Muscle of arm (tissue), 14 donors: ENCODE measurements at places on chromosomes 11 and 22. TPM values are rescaled to one million over a fixed set of nuclear protein-coding genes. Genes with fewer than 3 reads are reported as not detected.

GRCh38 chr11:59559886-59560285, 48.5 kb downstream of the OR4D9 start:
- no peak for DNase-seq

GRCh38 chr11:126438272-126438671, 82.8 kb downstream of the ST3GAL4 start:
- no peak for DNase-seq

- DNase-seq = no peak
Measured at GRCh38 chr22:37996079-37996478, 11.7 kb upstream of the SOX10 start.

GRCh38 chr11:128825050-128825784, 41.9 kb downstream of the KCNJ1 start:
- no peak for DNase-seq

DNA sequence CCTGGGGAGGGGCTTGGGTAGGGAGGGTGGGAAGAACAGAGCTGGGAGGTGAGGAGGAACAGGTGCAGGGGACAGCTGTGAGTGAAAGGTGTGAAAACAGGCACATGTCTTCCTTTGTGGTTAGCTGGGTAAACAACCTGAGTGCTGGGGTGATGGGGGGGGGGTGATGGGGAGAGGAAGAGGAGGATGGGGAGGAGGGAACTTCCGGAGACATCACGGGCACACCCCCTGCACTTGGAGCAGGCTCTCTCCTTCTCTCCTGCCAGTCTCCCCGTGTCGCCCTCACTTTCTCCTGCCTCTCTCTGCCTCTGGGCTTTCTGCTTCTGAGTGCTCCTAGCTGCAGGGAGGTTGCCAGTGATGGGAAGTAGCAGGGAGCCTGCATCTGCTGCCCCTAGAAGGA, 8.8 kb downstream of the CXCR5 start:
- DNase-seq = no peak

DNA sequence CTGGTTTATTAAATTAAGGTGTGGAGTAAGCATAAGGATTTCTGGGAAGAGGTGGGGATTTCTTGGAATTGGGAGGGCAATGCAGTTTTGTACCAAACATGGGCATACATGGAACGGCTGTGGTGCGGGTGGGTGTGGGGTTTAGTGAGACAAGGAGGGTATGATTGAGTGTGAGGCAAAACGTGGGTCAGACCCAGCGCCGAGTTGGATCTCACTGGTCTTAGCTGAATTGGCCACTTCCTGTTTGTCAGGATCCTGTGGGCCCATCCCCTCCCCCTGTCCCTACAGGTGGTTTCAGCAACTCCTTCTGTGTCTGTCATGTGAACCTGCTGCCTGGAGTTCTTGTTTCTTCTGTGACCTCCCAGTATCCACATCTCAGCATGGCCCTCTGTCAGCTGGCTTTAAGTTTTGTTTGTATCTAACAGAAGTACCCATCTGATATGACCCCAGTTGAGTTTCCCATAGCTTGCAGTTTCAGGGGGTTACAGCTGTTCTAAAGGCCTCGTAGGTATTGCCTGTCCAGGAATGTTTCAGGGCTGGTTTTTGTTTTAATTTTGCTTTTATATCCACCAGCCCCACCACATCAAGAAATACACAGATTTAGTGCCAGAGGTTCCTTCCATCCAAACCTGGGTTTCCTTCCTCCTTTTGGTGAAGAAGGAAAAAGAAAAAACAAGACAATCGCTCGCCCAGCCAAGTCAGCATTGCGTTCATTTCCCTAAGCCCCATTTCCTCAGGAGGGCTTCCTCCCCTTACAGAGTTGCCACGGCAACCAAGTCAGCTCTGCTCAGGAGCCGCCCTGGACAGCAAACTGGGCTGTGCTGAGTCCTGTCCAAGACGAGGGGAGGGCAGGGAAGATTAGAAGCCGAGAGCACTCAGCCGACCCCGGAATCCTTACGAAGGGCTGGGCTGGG, 6.0 kb downstream of the APOL1 start:
- no peak for DNase-seq

- no peak for DNase-seq
Measured at GRCh38 chr22:47029244-47030074, 267.0 kb downstream of the TBC1D22A start.

- no peak for DNase-seq
Measured at GRCh38 chr11:16012125-16012751, 344.1 kb downstream of the SOX6 start.

- DNase-seq = peak; percentile 67
Measured at GRCh38 chr22:43090130-43090789, 1.1 kb upstream of the TTLL1 start.

DNA sequence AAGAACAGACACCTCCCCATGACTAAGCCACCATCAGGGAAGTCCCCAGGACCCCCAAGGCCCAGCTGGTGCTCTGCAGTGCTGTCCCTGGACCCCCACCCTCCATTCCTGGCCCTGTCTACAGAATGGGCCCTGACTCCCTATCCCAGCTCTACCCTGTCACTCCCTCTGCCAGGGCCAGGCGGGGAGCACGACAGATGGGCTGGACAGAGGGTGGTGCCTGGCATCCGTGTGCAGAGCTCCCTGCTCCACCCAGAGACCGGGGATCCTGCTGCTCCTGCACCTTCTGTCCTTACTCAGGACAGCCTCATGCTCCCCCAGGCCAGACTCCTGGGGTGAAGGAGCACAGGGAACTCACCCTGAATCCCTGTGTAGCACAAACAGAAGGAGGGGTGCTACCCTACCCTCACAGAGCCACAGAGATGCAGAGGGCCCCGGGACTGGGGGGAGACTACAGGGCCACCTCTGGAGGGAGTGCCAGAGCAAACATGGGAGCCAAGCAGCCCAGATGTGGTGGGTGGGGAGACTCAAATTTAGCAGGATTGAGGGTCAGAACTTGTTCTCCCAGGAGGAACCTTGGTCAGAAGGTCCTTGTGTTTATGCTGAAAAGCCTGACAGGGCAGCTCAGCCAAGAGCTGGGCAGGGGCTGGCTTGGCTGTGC, 2.0 kb downstream of the ARVCF start:
- DNase-seq = no peak

DNA sequence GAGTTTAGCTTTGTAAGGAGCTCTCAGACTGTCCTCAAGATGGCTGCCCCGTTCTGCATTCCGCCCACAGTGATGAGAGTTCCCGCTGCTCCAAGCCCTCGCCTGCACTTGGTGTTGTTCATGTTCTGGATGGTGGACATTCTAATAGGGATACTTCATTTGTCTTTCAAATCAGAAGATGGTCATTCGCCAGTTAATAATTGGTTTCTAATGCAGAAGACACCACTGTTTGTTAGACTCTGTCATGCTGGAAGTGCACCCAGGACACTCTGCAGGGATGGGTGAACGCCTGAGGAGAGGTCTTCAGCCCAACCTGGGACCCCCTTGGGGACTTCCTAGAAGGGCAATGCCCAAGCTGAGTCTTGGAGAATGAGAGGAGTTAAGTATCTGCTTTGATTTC, 836.4 kb downstream of the TBC1D22A start:
- no peak for DNase-seq

DNA sequence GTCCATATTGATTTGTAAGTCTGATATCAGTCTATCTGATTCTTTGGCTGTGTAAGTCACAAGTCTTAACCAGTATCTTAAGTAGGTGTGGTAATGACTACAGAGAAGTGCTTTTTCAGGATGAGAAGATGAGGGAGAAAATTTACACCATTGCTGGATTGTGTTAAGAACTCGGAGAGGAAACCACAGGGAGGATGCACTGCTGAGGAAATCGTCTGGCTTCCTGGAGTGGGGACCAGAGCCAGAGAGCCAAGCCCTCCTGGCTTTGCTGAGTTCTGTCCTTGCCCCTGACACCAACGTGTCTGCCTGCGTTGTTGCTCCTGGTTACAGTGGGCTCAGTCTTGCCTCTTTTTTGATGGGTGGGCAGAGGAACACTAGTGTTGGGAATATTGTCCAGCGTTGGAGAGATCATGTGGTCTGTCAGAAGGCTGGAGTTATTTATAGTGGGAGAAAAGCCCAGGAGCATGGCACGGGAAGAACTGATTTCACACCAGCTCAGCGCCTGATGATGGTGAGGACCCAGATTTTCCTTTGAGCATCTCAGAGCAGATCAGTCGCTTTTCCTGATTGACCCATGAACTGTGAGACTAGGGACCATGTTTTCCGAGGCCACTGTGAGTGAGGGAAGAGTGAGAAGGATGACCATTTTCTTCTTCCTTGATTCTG, 29.6 kb downstream of the MARK2 start:
- DNase-seq = no peak

- DNase-seq = peak; percentile 64
Measured at GRCh38 chr22:42294034-42294985, 23.9 kb upstream of the TCF20 start.

DNA sequence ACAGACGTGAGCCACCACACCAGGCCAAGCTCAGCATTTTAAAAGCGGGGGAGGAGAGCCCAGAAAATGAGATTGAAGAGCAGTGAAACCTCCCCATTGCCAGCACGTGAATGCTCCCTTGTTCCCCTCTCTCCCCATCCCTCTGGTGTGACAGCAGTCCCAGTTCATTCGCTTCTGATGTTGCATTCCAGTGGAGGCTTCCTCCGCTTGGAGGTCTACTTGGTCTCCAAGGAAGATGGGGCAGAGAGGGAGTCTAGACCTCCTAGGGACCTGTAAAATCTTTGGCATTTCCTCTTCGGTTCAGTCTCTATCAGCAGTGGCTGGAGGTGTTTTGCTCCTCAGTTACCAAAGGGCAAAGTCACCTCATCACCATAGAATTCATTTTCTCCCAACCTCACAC, 30.2 kb upstream of the EP300 start:
- no peak for DNase-seq

- DNase-seq = no peak
Measured at GRCh38 chr11:79430280-79430679, 10.6 kb downstream of the TENM4 start.

GRCh38 chr11:61861634-61862033, 29.7 kb downstream of the FADS3 start:
- DNase-seq = no peak

GRCh38 chr11:61910187-61911127, 6.9 kb downstream of the RAB3IL1 start:
- peak; percentile 92 for DNase-seq

DNA sequence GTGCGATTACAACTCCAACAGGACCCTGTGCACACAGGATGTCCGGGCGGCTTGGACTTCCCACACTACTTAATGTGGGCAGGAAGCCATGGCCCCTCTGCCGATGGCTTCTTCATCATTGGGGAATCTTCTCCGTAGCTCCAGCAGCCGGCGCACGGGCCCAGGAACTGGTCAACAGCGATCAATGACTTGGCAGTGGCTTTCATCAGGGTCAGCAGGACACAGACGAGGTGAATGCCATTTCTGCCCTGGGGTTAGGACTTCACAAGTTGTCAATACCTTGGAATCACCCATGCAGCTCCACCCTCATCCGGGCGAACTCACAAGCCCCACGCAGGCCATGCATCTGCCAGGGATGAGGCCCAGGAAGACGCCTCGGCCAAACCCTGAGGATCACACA, 645.7 kb downstream of the BRD1 start:
- no peak for DNase-seq

DNA sequence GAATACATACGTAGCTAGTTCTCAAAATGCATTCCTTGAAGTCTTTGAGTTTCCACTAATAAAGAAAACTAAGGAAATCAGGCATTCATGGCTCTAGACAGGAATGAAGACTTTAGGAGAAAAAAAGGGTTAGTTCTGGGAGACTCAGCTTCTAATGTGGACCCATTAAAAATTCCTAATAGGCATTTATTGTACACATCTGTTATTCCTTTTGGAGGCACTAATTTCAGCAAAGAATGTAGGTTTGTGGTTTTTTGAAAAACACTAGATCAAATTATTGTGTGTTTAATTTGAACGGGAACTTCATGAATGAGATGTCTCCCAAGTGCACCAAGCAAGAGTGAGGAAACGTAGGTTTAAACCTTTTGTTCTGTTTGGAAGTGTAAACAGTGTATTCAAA, 42.7 kb downstream of the PARVA start:
- DNase-seq = no peak

The KRTAP5-1 gene
- polyA plus RNA-seq = not detected

The TBX1 gene
- 9.4 TPM for polyA plus RNA-seq

The SLC22A12 gene
- not detected for polyA plus RNA-seq

The STIP1 gene
- polyA plus RNA-seq = 126 TPM

The OR51G1 gene
- not detected for polyA plus RNA-seq

The NCAM1 gene
- 117 TPM for polyA plus RNA-seq

The ELFN2 gene
- polyA plus RNA-seq = 0.82 TPM

The ZP1 gene
- polyA plus RNA-seq = not detected

The ANKK1 gene
- 0.31 TPM for polyA plus RNA-seq

The ANKRD13D gene
- 31.0 TPM for polyA plus RNA-seq

The SCUBE1 gene
- 0.56 TPM for polyA plus RNA-seq
